Stimulated activated naive CD4-positive, alpha-beta T cell (primary cell): ENCODE measurements at places on chromosomes 3 and 15.

GRCh38 chr3:4990069-4990468, 10.8 kb downstream of the BHLHE40 start:
- DNase-seq: no peak

- DNase-seq: no peak
Measured at GRCh38 chr3:30305021-30305420, 301.4 kb upstream of the TGFBR2 start.

DNA sequence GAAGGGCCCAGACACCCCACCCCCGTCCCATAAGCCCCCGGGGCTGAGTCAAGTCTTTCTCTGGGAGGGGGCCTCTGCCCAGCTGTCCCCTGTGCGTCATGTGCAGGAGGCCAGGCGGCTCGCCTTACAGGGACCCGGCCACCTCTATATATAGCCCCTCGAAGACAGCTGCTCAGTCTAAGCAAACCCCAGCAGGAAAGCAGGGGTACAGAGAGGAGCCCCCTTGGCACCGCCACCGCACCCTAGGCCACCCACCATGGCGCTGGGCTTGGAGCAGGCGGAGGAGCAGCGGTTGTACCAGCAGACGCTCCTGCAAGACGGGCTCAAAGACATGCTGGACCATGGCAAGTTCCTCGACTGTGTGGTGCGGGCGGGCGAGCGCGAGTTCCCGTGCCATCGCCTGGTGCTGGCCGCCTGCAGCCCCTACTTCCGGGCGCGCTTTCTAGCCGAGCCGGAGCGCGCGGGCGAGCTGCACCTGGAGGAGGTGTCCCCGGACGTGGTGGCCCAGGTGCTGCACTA, at the start of gene KLHL40:
Gene KLHL40 (plus strand): TSS at position 175 of the 519 bp plus-strand sequence. CDS start 82 bp downstream, at position 257.
- no peak for DNase-seq

DNA sequence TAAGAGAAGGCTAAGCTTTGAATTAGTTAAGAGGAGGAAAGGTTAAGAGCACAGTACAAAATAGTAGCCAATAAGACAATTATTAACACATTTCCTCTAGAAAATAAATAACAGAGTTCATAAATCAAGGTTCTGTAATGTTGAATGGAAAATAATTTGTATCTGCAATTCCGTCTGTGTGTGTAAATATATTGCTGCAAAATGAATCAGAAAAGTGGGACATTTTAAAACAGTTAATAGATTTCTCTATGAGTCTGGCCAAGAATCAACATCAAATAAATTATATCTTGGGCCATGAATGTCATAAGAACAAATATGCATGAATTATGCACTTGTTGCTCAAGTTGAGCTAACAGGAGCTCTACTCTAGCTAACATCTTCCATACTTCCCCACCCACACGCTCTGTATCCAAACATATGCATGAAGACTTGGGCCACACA, 14.2 kb upstream of the SUCNR1 start:
- DNase-seq: no peak

DNA sequence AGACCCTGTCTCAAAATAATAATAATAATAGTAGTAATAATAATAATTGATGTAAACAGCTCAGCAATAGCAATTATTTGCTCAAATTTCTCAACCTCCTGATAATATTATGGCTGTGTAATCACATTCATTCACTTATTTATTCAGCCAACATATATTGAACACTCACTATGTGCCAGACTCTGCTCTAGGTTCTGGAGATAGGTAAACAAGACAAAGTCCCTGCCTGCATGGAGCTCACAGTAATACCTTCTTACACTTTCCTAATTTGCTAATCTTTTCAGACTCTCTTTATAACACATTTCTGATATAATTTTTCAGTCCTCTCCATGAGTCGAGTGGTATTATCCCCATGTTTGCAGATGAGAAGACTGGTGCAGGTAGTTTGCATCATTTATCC, 137.6 kb downstream of the KLHL25 start:
- no peak for DNase-seq
